T-cell (primary cell): ENCODE measurements at places on chromosomes 2 and 18.

DNA sequence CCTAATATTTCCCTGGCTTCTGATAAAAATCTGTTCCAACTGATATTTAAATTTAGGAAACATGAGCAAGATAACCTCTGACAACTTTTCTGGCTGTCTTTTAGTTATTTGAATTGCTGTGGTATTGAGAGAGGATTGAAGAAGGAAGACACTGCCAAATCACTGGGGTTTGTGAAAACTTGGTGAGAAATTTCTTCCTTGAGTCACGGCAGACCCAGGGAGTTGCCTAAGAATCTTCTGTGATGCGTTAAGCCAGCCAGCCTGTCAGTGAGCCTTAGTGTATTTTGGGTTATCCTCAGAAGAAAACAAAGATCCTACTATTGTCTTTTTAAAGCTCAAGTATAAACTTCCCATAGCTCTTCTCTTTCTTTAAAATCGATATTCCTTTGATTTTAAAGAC lies 17.5 kb upstream of the DOK6 start:
- no peak for DNase-seq
- H3K27ac ChIP-seq = no peak overlapping the region
- no peaks in the 10 kb centered on the region for H3K4me1 ChIP-seq
- no peaks in the 10 kb centered on the region for H3K27me3 ChIP-seq

DNA sequence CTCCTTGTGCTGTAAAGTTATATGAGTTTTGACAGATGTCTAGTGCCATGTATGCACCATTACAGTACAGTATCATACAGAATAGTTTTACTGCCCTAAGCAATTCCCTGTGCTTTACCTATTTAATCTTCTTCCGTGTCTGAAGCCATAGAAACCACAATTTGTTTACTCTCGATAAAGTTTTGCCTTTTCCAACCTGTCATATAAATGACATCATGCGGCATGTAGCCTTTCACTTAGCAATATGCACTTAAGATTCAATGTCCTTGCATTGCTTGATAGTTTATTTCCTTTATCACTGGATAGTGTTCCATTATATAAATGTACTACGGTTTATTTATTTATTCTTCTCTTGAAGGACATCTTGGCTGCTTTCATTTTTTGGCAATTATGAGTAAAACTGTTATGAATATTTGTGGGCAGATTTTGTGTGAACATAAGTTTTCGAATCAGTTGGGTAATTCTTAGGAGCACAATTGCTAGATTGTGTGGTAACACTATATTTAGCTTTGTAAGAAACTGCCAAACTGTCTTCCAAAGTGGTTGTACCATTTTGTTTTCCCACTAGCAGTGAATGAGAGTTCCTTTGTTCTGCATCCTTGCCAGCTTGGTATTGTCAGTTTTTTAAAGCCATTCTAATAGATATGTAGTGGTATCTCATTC lies 136.8 kb upstream of the MAP3K20 start:
- no peaks in the 10 kb centered on the region for H3K27me3 ChIP-seq
- DNase-seq = no peak
- H3K4me1 ChIP-seq = peaks cover 15% of the 10 kb centered on the region
- H3K27ac ChIP-seq = no peak overlapping the region
- H3K36me3 ChIP-seq = no peaks in the 10 kb centered on the region

GRCh38 chr2:46281939-46282338 lies 15.3 kb upstream of the EPAS1 start:
- no peaks in the 10 kb centered on the region for H3K27me3 ChIP-seq
- H3K4me3 ChIP-seq = no peak overlapping the region
- DNase-seq = no peak
- H3K4me1 ChIP-seq = peaks cover 4% of the 10 kb centered on the region
- H3K36me3 ChIP-seq = no peaks in the 10 kb centered on the region

GRCh38 chr2:49306925-49307324 lies 152.6 kb upstream of the FSHR start:
- no peaks in the 10 kb centered on the region for H3K36me3 ChIP-seq
- no peak overlapping the region for H3K4me3 ChIP-seq
- no peaks in the 10 kb centered on the region for H3K4me1 ChIP-seq
- DNase-seq = no peak
- H3K27ac ChIP-seq = no peak overlapping the region
- H3K27me3 ChIP-seq = no peaks in the 10 kb centered on the region

GRCh38 chr2:58598171-58598570 lies 357.0 kb upstream of the FANCL start:
- no peaks in the 10 kb centered on the region for H3K27me3 ChIP-seq
- no peaks in the 10 kb centered on the region for H3K4me1 ChIP-seq
- no peak overlapping the region for H3K4me3 ChIP-seq
- H3K27ac ChIP-seq = no peak overlapping the region
- no peak for DNase-seq
- H3K36me3 ChIP-seq = no peaks in the 10 kb centered on the region

- no peak overlapping the region for H3K27ac ChIP-seq
- no peaks in the 10 kb centered on the region for H3K4me1 ChIP-seq
- no peak for DNase-seq
- H3K36me3 ChIP-seq = no peaks in the 10 kb centered on the region
- no peaks in the 10 kb centered on the region for H3K27me3 ChIP-seq
Observed at GRCh38 chr2:214066862-214067261, 344.0 kb upstream of the VWC2L start.

- no peaks in the 10 kb centered on the region for H3K27me3 ChIP-seq
- no peak overlapping the region for H3K27ac ChIP-seq
- H3K4me1 ChIP-seq = peaks cover 17% of the 10 kb centered on the region
- no peak for DNase-seq
- no peaks in the 10 kb centered on the region for H3K36me3 ChIP-seq
Observed at GRCh38 chr2:15174567-15174966, 386.6 kb downstream of the NBAS start.

DNA sequence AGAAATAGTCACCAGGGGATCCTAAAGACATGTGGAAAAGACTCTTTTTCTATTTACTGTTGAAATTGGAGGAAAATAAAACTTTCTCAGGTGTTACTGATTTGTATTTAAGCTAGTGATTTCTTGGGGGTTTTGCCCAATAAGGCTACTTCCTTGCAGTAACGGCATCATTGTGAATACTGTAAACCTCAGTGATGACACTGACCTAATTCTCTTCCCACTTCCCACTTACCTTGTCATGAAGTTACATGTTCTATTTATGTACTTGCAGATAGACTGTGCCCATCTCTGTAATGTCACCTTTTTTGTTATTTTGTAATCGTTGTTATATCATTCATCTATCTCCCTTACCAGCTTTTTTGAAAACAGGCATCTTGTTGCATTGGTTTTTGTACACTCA lies 134.5 kb downstream of the KIAA1328 start:
- DNase-seq = no peak
- H3K4me3 ChIP-seq = no peak overlapping the region
- peaks cover 5% of the 10 kb centered on the region for H3K36me3 ChIP-seq
- no peak overlapping the region for H3K27ac ChIP-seq
- H3K27me3 ChIP-seq = no peaks in the 10 kb centered on the region
- no peaks in the 10 kb centered on the region for H3K4me1 ChIP-seq

- no peaks in the 10 kb centered on the region for H3K4me1 ChIP-seq
- DNase-seq = no peak
- no peak overlapping the region for H3K4me3 ChIP-seq
Observed at GRCh38 chr2:163652751-163653150, 83.1 kb downstream of the FIGN start.

DNA sequence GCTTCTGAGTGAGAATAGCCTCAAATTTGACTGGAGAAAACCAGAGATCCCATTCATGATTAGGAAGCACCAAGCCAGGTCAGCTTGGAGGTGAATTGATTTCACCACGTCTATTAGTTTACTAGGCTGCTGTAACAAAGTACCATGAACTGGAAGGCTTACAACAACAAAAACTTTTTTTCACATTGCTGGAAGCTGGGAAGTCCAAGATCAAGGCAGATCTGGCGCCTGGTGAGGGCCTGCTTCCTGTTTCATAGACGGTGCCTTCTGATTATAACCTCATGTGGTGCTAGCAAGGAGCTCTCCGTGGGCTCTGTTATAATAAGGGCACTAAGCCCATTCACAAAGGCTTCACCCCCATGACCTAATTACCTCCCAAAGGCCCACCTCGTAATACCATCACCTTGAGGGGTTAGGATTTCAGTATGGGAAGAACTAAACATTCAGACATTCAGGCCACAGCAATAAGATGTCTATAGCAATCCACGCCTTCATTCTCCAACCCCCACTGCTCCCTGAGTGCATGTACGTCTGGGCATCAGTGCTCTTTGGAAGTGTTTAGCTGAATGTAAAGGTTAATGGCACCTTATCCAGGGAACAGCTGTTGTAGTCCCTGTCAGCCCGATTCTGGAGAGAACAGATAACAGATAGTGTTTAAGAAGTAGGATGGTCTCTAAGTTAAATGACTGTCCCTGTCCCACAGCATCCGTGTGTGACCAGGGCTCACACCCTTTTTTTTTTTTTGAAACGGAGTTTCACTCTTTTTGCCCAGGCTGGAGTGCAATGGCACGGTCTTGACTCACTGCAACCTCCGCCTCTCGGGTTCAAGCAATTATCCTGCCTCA lies 89.2 kb downstream of the SOCS6 start:
- H3K27ac ChIP-seq = no peak overlapping the region
- no peaks in the 10 kb centered on the region for H3K36me3 ChIP-seq
- H3K4me1 ChIP-seq = no peaks in the 10 kb centered on the region
- DNase-seq = no peak
- H3K27me3 ChIP-seq = no peaks in the 10 kb centered on the region

DNA sequence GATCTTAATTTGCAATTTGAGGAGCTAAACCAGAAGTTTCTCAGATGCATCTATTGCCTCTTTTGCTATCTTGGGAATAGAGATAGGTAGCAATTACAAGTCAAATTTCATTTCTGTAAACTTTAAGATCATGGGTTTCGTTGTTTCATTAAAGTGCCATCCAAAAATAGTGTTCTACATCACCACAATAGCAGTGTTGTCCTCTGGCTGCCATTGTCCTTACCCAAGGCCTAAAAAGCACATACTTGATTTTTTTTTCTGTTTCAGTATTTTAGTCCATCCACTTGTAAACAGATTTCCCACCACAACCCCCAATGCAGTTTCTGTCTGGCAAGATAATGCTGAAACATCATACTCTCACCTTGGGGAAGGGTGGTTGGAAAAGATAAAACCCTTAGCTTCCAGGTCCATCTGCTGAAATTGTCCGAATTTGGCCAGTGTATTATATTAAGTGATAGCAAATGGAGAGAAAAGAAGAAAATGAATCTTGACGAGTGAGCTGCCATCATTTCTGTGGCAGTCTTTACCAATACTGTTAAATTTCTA lies 136.2 kb downstream of the LCLAT1 start:
- no peak overlapping the region for H3K4me3 ChIP-seq
- H3K27ac ChIP-seq = no peak overlapping the region
- DNase-seq = no peak
- no peaks in the 10 kb centered on the region for H3K27me3 ChIP-seq
- no peaks in the 10 kb centered on the region for H3K36me3 ChIP-seq

DNA sequence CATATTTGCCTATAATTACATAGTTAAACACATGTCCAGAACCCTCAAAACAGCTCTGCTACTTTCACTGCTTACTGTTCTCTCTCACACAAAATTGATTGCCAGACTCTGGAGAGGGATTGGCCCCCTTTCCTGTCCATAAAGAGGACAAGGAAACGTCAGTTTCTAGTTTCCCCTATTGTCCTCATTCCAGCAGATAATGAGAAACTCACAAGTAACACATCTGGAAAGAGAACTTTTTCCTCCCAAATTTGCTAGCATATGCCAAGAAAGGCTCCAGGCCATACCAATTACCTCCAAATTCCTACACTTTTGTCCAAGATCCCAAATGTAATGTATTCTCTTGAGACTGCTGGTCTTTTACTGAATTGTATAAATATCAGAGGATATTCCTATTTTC lies 200.5 kb downstream of the EXOC6B start:
- no peak overlapping the region for H3K27ac ChIP-seq
- no peak for DNase-seq
- H3K27me3 ChIP-seq = no peaks in the 10 kb centered on the region
- H3K4me3 ChIP-seq = no peak overlapping the region
- no peaks in the 10 kb centered on the region for H3K4me1 ChIP-seq
- H3K36me3 ChIP-seq = no peaks in the 10 kb centered on the region

- no peak overlapping the region for H3K4me3 ChIP-seq
- no peaks in the 10 kb centered on the region for H3K4me1 ChIP-seq
- DNase-seq = no peak
Observed at GRCh38 chr2:137947032-137947727, 17.1 kb upstream of the HNMT start.

DNA sequence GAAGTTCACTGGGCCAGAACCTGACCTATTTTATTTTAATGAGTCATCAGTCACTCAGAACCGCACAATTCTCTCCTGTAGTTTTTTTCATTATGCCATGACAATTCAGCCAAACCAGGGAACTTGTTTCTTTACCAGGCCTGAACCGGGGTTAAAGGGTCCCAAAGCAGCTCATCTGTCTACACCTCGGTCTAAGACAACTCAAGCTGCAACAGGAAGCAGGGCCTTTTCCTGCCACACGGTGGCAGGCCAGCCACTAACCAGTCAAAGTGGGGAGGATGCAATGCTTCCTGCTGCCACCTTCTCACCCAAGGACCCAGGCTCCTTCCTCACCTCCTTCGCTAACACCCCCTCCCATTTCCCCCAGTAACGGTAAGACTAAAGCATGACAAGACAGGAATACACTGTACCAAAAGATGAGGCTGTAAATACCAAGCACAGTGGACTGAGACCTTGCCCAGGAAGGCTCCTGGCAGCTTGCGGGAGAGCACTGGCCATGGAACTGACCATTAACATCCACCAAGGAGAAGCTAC lies 56.7 kb upstream of the ACKR3 start:
- H3K4me3 ChIP-seq = no peak overlapping the region
- no peaks in the 10 kb centered on the region for H3K4me1 ChIP-seq

GRCh38 chr2:125167820-125168219 lies 1142.7 kb downstream of the CNTNAP5 start:
- no peak for DNase-seq
- no peak overlapping the region for H3K27ac ChIP-seq
- H3K36me3 ChIP-seq = no peaks in the 10 kb centered on the region

DNA sequence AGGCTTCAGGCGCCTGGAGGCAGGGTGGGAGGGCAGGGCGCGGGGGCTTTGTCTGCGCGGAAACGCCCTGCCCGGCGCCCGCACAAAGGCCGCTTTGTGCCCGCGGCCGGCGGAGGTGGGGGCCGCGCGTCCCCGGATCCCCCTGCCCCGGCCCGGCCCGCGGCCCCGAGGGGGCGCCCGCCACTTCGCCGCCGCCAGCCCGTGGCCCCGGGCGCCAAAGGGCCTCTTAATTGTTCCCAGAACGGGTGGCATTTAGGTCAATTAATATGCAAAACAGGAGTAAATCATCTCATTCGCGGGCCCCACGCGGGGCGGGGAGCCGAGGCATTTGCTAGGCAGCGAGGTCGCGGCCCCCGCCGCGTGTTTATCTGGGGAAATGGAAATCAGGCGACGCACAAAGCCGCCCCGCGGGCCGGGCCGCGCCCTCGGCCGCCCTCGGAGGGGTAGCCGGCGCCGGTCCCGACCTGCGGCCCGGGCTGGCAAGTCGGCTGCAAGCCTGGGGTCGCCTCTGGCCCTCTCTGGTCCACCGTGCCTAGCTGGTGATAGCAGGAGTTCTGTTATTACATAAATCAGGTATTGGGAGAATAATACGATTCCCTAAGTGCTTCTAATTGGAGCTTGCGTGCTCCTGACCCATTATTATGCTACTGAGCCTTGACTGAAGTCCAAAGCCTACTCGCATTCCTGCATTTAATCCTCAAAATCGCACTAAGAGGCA lies 148.2 kb upstream of the GLI2 start:
- no peak overlapping the region for H3K27ac ChIP-seq
- no peak for DNase-seq
- H3K4me1 ChIP-seq = no peaks in the 10 kb centered on the region
- H3K4me3 ChIP-seq = no peak overlapping the region
- peaks cover 2% of the 10 kb centered on the region for H3K27me3 ChIP-seq

- no peaks in the 10 kb centered on the region for H3K36me3 ChIP-seq
- H3K4me1 ChIP-seq = no peaks in the 10 kb centered on the region
- no peak overlapping the region for H3K4me3 ChIP-seq
- no peak overlapping the region for H3K27ac ChIP-seq
- no peaks in the 10 kb centered on the region for H3K27me3 ChIP-seq
Observed at GRCh38 chr2:136530146-136530545, 235.2 kb upstream of the THSD7B start.
